ENCODE measurements at places on chromosomes 1 and 21. TPM values are rescaled to one million over a fixed set of nuclear protein-coding genes. Genes with fewer than 3 reads are reported as not detected.

DNA sequence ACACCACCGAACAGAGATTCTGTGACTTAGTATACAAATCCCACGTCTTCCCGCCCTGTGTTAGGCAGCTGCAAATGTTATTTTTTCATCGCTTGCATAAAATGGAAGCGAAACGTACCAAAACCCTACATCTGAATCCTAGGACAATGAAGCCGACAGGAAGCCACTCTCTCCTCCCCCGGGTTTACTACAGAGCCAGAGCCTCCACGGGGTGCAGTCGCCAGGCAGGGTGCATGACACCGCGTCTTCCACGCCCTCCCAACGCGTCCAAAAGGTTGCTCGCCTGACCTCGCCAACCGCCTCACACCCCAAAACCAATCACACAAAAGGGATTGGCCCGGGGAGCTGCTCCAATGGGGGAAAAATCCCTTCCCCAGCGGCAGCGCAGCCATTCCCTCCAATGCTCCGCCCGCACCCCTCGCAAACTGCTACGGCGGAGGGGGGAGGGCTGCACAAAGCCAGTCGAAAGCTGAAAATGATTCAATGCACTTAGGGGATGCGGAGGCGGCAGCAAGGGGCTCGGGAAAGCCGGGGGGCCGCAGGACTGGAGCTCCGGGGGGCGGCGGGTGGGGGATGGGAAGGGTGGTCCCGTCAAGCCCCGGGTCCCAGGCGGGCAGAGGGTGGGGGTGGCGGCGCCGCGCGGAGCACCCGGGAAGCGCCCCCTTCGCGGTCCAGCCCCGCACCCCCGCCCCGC, 701 bp downstream of the CEP170 start:
- peak; percentile 67 for DNase-seq

DNA sequence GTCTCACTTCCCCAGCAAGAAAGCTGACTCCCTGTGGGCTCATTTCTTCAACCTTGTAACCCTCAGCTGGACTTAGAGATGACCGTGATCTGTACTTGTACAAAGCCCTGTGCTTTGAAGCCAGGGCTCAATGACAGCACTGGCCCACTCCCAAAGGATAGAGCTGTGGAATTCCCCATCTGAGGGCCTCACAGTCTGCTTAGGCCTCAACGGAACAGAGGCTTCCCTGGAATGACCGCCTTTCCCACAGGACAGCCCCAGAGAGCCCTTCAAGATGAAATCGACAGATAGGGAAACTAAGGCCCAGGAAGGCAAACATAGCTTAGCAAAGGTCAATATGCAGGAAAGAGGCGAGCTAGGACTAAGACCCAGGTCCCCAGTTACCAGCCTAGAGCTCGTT, 11.5 kb downstream of the SLC9A1 start:
- no peak for DNase-seq

GRCh38 chr21:31181082-31181750, 142.9 kb upstream of the KRTAP19-8 start:
- DNase-seq, result no peak

DNA sequence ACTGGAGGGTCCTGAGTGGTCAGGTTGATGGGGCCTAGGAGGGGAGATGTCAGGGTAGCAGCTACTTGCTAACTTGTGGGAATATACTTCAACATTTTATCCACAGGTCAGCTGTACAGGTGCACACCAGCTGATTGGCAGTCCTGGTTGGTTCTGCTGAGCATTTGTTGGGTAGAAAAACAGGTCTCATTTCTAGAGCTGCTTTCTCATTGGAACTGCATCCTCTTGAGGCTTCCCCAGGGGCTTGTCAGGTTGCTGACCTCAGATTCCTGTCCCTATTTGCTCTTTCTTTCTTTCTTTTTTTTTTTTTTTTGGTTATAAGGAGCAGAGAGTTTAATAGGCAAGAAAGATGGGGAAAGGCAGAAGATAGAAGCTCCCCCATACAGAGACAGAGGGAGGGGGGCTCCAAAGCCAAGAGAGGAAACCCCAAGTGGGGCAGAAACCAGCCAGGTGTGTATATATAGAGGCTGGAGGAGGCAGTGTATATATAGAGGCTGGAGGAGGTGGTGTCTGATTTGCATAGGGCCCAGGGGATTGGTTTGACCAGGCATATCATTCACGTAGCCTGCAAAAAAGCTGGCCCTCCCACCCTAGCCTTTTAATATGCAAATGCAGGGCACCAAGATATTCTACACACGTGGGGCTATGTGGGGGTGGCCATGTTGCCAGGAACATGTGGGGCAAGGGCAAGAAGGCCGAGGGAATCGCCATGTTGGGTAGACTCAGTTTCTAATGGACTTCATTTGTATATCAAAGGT, 57.3 kb upstream of the STUM start:
- no peak for DNase-seq

DNA sequence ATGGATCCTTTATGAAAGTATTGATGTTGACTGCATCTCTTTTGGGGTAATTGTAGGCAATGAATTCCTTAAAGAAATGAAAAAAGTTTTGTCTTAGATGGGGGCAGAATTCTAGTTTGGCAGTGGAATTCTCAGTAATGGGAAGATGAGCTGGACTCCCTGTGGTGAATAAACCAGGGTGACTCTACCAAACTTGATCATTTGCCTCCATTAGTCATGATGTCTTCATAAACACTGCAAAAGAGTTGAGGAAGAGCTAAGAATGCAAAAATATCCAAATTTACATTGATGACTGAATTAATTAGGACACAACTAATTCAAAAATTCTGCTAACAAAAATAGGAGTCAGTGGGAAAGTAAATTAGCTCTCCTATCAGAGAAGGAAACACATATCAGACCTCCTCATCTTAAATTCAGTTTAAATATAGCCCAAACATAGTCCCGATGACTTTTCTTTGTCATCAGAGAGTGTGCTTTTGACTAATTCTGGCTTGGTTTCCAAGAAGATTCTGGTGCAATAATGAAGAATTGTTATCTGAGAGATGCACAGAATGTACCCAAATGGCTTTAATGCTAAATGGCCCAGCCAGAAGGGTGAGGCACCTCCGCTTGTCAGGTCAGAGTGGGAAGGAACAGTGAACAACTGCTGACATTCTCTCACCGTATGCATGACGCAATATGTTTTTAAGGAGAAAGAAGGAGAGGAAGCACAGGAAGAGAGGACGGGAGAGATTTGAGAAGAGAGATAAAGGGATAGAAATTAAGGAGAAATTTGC, 525.1 kb downstream of the LMO4 start:
- no peak for DNase-seq

DNA sequence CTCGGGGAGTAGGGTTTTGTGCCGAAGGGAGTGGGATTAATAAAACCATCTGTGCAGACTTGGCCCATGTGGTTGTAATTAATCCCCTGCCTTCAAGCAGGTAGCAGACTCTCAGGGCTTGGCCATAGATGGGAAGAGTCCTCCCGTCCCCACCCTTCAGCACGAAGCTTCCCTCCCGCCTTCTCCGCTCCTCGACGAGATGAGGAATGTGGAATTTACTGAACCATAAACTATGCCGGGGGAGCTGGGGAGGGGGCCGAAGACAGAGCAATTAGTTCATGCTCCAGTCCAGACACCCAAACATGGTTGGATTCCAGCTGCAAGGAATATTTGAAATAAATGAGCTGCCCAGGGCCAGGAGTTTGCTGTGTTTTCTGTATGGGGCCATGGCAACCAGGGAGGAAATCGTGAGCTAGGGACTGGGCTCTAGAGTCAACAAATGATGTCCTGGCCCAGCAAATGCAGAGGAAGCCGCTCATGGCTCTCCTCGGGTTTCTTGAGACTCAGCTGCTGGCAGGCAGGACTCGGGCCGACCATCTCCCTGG, 78.8 kb downstream of the SPSB1 start:
- peak; percentile 94 for DNase-seq

DNA sequence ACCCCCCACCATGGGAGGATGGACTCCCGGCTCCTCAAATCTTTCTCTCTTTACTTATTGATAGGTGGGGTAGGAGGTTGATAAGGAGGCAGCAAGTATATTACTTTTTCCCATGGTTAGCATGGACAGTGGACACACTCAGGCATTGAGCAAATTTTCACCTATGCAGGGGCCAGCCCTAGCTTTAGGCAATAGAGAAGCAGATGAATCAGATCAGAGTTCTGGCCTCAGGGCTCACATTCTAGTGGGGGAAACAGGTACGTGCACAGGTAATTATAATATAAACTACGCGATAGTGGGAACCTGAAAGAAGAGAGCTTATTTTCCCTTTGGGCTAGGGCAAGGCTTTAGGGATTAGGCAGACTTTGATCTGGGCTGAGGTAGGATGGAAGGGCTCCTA, 13.5 kb upstream of the FOXE3 start:
- no peak for DNase-seq

DNA sequence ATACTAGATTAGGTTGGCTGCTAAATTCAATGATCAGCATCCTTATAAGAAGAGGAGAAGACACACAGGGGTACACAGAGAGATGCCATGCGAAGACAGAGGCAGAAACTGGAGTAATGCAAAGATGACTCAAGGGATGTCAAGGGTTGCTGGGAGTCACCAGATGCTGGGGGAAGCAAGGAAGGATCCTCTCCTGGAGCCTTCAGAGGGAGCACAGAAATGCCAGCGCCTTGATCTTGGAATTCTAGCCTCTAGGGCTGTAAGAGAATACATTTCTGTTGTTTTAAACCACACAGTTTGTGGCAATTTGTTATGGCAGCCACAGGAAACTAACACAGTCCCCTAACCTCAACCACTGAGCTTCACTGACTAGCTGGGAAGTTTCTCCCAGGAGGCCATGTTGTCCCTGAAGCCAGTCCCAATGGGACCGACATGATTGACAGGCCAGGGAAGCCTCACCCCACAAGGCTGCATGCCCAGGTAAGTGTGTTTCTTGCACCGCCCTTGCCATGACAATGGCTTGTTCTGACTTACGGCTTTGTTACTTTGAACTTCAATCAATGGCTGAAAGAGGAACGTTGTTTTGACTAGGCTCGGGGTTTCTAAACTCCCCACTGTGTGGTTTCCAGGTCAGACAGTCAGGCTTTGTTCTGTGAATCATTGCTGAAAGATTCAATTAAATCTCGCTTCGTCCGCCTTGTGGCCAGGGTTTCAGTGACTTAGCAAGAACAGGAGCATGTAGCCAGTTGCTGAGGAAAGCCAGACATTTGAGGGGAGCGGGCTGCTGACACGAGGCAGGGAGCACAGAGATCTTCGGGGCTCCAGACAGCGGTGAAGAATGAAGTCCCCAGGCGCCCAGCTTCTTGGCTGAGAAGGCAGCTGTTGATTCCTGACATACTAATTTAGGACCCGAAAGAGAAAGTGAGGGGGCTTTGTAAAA, 62.3 kb downstream of the RUNX1 start:
- DNase-seq, result no peak

DNA sequence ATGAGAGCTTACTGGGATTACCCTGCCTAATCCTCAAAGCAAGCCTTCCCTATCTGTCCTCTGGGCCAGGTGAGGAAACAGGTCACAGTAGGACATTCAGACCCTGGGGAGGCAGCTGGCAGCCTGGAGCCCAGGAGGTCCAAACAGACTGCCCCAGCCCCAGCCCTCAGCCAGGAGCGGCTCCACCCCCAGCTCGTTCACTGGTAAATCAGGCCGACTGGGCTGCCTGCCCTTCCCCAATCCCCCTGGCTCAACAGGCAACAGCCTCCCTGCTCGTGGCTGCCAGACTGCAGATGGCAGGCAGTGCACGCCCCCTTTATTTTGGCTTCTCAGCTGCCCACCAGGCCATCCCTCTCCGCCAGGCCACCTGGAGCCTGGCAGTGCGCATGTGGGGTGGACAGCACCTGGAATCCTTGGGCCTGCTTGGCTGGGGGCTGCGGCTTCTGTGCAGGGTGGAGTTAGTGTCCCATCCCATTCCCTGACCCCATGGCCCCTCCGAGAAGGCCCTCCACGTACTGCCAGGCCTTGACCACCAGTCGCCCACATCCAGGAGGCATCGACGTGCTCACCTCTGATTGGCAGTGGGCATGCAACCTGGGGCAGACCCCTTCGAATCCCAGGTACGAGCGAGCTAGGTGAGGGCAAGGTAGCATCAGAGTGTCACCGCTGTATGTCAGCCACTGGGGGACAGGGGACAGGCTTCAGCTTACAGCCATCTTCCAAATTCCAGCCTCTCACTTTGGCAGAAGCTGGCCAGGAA, 11.2 kb upstream of the ZNF670 start:
- DNase-seq, result no peak

Gene CRP
- not detected for total RNA-seq
